ENCODE measurements at places on chromosomes 11 and 22. TPM values are rescaled to one million over a fixed set of nuclear protein-coding genes. Genes with fewer than 3 reads are reported as not detected.

GRCh38 chr11:65117206-65118096 lies at the start of gene ZNHIT2:
Gene ZNHIT2, minus strand, starts transcription at chr11:65117701. Its CDS starts 48 bp downstream, at chr11:65117653.
- peak; percentile 99 for DNase-seq

GRCh38 chr11:1295591-1295990 lies 13.8 kb downstream of the TOLLIP start:
- DNase-seq, result no peak

- peak; percentile 25 for DNase-seq
Observed at GRCh38 chr11:63592975-63593395, 21.2 kb downstream of the PLAAT3 start.

GRCh38 chr11:12148882-12149281 lies 38.5 kb downstream of the MICAL2 start:
- DNase-seq, result no peak

GRCh38 chr11:46306296-46306853 lies 28.9 kb downstream of the CREB3L1 start:
- peak; percentile 44 for DNase-seq

DNA sequence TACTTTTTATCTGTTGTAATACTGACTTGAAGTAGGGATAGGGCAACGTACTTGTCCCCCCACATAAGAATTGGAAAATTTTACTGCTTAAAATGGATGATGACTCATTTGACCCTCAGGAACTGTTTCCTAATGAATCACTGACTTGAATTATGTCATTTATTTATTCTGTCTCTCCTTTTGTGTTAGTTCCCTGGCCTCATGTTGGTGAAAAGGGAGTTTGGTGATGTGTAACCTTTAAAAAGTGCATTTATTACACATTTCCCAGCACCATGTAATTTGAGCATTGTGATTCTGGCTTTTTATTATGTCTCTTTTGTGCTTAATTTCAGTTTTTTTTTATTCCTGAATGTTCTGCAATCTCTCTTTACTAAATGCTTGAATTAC lies 20.3 kb upstream of the PGM2L1 start:
- peak; percentile 66 for DNase-seq

GRCh38 chr11:68418648-68419047 lies 41.9 kb upstream of the PPP6R3 start:
- no peak for DNase-seq

DNA sequence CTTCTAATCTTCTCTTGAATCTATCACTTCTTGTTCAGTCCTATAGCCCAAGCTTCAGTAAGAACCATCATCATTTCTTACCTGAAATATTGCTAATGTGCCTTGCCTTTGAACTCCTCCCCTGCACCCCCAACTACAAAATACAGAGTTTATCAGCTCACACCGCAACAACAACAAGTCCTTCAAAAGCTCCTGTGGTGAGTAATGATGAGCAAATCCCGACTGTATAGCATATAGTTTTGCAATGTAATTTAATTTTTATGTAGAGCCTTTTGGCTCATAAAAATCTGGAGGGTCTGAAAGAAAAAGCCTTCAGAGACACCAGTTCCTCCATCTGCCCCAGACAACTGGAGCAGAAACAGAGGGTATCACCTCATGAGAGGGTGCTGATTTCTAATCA lies 124.7 kb downstream of the ARHGAP32 start:
- no peak for DNase-seq

- no peak for DNase-seq
Observed at GRCh38 chr11:19225123-19225522, 15.6 kb downstream of the E2F8 start.

Gene UBQLNL
- total RNA-seq, result under 0.01 TPM

Gene LAMTOR1
- 155 TPM for total RNA-seq

Gene LARGE2
- total RNA-seq, result not detected
